AG08396 (cell line): ENCODE measurements at places on chromosomes 3 and 15.

DNA sequence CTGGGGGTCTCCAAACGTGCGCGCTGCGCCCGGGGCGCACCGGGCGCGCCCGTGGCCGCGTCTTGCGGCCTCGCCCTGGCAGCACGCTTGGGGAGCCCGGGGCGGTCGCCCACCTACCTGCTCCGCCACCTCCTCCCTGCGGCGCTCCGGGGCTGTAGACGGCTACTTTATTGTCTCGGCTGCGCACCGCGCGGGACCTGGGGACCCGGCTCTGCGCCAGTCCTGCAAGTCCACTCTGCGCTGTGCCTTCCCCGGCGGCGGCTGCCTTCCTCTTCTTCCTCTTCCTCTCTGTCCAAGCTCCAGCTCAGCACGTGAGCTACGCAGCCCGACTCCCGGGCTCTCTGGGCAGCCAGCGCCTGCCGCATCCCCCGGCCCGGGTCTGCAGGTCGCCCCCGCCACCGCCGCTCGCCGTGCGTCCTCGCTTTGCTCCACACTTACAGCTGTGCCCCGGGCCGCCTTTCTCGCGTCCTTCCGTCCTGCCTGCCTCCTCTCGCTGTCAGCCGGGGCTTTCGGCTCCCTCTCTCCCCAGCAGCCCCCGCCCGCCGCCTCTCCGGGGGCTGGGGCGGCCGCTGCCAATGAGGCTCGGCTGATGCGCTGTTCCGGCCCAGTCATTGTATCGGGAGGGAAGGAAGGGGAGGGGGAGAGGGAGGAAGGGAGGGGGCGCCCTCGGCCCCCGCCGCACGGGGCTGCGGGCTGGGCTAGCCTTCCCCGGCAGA, 156.4 kb upstream of the FRMD4B start:
- DNase-seq: no peak

- DNase-seq: no peak
These were observed 335.2 kb upstream of the MCTP2 start for GRCh38 chr15:93895976-93896770.

DNA sequence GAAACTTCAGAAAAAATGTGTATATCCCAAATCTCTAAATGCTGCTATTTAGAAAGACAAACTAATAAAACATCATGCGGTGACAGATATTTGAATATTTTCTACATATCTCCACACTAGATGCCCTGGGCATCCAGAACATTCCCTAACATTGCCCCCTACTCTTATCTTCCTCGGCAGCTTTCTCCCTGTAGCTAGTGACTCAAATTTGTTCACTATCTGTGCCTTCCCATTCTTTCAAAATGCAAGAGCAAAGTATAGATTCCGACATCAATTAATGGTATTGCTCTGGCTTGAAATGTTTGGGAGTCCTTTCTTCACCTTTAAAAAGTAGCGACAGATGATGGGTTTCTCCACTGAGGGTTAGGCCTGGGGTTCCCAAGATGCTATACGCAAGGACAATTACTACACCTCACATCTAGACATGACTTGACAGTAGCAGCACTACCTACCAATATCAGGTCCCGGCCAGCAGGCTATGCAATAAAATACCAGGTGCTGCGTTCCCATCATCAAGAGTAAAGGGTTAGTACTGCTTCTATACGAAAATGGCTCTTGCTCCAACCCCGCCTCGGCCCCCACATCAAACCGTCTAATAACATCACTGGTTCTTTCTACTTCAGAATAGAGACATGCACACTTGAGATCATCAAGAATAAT, 631 bp downstream of the UBR1 start:
- DNase-seq: no peak

GRCh38 chr15:40826423-40827075, 2.0 kb downstream of the PPP1R14D start:
- no peak for DNase-seq

- DNase-seq: no peak
These were observed 15.8 kb downstream of the BOC start for GRCh38 chr3:113227146-113227545.

- DNase-seq: no peak
These were observed 16.7 kb downstream of the DCBLD2 start for GRCh38 chr3:98884675-98885371.

GRCh38 chr3:161072751-161073150, 32.4 kb downstream of the B3GALNT1 start:
- DNase-seq: no peak

GRCh38 chr3:195258449-195259153, 12.4 kb downstream of the XXYLT1 start:
- no peak for DNase-seq
